Fibroblast of the conjunctiva (primary cell): ENCODE measurements at places on chromosomes 12 and 14.

GRCh38 chr14:76781648-76782051 is 20.4 kb downstream of the VASH1 start:
- no peak for DNase-seq

DNA sequence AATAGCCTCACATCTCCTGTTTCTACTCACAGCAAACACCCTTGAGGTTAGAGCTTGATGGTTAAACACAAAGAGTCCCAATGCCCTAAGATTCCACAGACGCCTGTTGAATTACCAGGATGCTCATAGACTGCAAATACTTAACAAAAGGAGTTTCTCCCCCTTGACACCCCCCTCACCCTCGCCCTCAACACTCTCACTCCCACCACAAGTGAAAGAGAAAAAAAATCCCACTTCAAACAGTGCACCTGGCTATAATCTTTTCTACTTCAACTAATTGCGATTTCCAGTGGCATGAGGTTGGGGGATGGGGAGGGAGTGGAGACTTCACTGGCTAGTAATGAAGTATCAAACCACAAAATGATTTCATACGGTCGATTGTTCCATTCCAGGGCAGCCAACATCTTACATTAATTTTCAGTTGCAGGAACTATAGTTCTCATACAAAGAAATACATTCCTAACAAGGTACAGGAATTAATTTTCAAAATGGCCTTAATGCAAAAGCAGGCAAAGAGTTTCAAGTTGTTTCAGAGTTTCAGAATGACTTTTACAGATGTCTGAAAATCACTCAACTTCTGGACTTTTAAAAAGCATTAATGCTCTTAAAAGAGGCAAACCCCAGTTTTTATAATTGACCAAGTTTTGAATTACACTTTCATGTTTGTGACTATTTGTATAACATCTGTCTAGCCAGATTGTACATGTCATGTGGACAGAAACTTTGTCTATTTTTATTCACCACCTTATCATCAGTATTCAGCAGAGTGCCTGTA is 390.7 kb downstream of the C12orf75 start:
- no peak for DNase-seq

DNA sequence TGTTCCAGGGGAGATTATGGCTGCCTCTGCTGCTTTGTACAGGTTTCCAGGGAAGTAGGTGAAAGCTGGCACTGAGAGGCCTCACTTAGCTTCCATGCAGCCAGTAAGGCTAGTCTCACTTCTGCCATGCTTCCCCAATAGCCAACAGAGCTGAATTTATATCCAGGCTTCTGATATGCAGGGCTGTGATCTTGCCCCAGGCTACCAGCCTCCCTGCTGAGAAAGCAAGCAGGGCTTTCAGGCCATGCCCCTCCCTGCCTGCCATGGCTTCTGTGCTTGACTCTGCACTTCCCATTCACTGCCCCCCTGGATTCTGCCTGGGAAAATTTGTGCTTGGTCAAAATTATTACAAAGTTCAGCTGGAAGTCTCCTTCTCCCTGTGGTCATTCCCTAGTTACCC is 302.1 kb upstream of the FBXO33 start:
- no peak for DNase-seq

DNA sequence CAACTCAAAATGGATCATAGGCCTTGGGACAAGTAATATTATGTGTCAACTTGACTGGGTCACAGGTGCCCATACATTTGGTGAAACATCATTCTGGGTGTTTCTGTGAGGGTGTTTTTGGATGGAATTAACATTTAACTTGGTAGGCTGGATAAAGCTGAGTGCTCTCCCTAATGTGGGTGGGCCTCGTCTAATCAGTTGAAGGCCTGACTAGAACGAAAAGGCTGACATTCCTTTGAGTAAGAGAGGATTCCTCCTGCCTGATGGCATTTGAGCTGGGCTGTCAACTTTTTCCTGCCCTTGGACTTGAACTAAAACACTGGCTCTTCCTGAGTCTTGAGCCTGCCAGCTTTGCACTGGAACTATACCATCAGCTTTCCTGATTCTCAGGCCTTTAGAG is 93.4 kb upstream of the ESRRB start:
- DNase-seq: no peak

DNA sequence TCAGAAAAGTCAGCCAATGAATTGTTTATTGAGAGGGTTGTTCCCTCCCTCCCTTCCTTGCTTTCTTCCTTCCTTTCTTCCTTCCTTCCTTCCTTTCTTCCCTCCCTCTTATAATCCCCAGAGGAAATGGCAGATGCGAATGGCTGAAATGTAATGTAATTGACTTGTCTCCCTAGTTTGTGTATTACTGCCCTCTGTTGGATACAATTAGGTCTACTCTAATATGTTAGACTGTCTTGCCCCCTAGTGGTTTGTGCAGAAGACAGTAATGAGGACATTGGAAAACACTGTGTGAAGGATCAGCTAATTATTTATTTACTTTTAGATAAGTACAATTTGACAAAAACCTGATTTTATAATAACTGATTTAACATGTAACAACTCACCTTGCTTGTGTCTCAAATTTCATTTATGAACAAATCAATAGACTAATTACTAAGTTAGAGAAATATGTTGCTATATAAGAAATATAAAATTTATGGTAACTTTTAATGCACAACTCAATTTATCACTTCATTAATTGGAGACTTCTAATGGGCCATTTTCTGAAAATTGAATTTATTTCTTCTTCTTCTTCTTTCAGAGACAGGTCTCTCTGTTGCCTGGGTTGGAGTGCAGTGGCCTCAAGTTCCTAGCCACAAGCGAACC is 229.8 kb upstream of the LRIG3 start:
- peak; percentile 80 for DNase-seq

GRCh38 chr12:2895511-2895910 is 4.8 kb downstream of the TULP3 start:
- DNase-seq: no peak

DNA sequence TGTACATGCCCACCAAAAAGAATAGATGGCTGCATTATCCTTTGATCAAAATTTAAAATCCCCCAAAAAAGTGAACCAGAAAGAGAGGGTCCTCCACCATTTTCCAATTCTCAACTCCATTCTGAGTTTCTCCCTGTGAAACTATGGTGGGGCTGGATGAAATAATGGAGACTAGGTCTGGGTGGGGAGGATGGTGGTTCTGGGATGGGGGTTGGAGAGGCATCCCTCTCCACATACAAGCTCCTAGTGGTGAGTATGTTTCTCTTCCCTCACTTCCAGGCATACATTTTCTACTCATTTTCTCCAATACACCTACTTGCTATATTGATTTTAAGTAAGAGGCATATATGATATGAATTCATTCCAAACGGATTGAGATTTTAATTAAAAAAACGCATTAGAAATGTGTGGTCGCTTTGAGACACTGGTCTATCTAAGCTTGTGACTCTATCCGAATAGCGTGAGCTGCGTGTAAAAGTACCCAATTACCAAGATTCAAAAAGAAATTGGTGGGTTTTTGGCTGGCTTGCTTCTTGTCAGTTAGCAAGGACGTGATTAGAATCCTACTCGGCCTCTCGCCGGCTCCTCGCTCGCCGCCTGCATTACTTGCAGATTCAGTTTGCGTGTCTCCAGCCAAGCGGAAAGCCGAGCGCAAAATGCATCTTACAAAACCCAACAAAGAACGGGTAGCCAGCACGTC is 3.4 kb downstream of the ASCL1 start:
- no peak for DNase-seq

GRCh38 chr12:131808744-131809371 is 19.3 kb upstream of the MMP17 start:
- no peak for DNase-seq

DNA sequence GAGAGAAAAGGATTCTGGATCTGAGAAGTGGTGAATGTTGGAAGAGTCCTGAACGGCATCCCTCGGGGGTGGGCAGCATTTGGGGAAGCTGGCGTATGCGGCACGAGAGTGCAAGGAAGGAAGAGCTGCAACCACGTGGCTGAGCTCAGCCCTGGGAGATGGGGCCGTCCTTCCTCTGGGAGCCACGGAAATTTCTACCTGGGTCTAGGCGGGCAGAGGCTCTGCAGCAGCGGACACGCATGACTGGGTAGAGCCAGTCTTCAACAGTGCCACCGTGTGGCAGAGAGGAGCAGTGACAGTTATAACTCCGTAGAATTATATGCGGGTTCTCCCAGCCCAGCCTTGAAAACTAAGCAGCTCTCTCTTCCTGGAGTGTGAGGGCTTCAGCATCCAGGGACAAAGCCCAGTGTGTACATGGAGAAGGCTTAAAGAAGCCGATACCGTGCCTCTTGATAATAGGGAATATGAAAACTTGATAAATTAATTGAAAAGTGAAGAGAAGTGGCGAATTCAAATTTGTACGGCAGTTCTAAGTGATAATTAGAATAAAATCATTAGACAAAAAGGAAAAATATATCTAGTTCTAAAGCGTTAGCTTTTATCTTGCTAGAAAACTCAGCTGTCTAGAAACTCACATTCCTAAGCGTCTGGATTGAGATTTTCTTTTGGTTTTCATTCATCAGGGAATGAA is 82.9 kb upstream of the STXBP6 start:
- peak; percentile 42 for DNase-seq

GRCh38 chr14:79649856-79650255 is 561.4 kb downstream of the DIO2 start:
- no peak for DNase-seq

DNA sequence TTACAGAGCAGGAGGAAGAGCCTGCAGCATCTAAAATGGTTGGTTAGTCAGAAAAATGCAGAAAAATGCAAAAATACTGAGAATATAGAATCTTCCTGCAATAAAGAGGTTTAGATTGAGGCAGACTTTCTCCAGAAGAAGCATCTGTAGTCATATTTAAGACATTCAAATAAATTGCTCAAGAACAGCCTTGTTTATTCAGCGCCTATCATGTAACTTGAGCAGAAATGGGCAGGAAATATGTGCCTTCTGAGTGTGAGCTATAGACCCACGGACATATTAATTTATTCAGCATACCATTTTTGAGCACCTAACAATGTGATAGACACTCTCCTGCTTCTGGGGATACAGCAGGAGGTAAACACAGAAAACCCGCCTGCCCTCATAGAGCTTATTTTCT is 102.0 kb upstream of the HIF1A start:
- DNase-seq: no peak
